Cerebellum (tissue), 4 donors: ENCODE measurements at places on chromosomes 4 and X. TPM values are rescaled to one million over a fixed set of nuclear protein-coding genes. Genes with fewer than 3 reads are reported as not detected.

The MRPS18C gene
- 29.3 TPM for total RNA-seq

The CLTRN gene
- 0.18 TPM for total RNA-seq

The TMPRSS11A gene
- not detected for total RNA-seq

The ARHGEF9 gene
- total RNA-seq, result 55.4 TPM

The INPP4B gene
- total RNA-seq, result 12.8 TPM

The SHROOM2 gene
- 22.5 TPM for total RNA-seq

The GPRASP1 gene
- 40.5 TPM for total RNA-seq

The ANKRD17 gene
- total RNA-seq, result 82.9 TPM

The AMER1 gene
- total RNA-seq, result 10.4 TPM

The TRPC5OS gene
- total RNA-seq, result not detected

The LPAR4 gene
- 10.9 TPM for total RNA-seq

The SYNPO2 gene
- 8.8 TPM for total RNA-seq

The BANK1 gene
- total RNA-seq, result 0.54 TPM

The CYP4V2 gene
- 19.0 TPM for total RNA-seq

The MAGEA9B gene
- total RNA-seq, result not detected

The GRIA3 gene
- total RNA-seq, result 33.8 TPM

The ZNF711 gene
- total RNA-seq, result 87.8 TPM

The FGA gene
- total RNA-seq, result 0.45 TPM

The SHROOM4 gene
- total RNA-seq, result 3.7 TPM

The ZIC3 gene
- 28.3 TPM for total RNA-seq

The PRDX4 gene
- 38.9 TPM for total RNA-seq

The PNMA5 gene
- total RNA-seq, result 0.82 TPM

The SOX3 gene
- total RNA-seq, result 1.5 TPM

The GPM6B gene
- 308 TPM for total RNA-seq

The TLR6 gene
- 3.0 TPM for total RNA-seq

The SYN1 gene
- 9.8 TPM for total RNA-seq

The ARMCX4 gene
- total RNA-seq, result 22.4 TPM

The BTC gene
- 1.5 TPM for total RNA-seq

The PNMA3 gene
- 8.1 TPM for total RNA-seq

The SPANXA1 gene
- total RNA-seq, result not detected

The DMRTC1B gene
- 0.36 TPM for total RNA-seq

The FAM47E gene
- total RNA-seq, result 7.3 TPM

The FAT1 gene
- total RNA-seq, result 85.3 TPM

The CLDN34 gene
- 0.45 TPM for total RNA-seq

The CT45A2 gene
- total RNA-seq, result not detected

The P2RY10 gene
- total RNA-seq, result not detected

The GLRA3 gene
- 8.1 TPM for total RNA-seq

The SH3RF1 gene
- total RNA-seq, result 27.2 TPM

The LEF1 gene
- total RNA-seq, result 18.1 TPM
